Midbrain (tissue), 1 donor: ENCODE measurements at places on chromosomes 11 and 22.

GRCh38 chr11:65492387-65492636 is 6.5 kb upstream of the MALAT1 start:
- DNase-seq: no peak

DNA sequence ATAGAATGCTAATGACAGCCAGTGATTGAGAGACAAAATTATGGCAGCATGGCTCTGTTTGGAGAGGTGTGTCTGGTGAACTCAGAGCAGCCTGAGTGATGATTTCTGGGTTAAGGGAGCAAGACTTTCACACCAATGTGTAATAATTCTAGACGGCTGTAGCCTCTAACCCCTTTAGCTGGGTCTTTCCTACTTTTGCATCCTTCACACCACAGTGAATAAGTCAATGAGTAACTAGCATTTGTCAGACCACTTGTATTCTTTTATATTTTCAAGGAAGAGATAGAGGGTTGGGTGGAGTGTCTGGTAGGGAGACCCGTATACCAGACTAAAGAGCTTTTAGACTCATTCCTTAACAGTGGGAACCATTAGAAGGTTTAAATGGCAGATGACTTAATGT is 50.4 kb downstream of the ATXN10 start:
- DNase-seq: no peak

GRCh38 chr11:19432370-19433061 is 191.8 kb upstream of the E2F8 start:
- DNase-seq: no peak

DNA sequence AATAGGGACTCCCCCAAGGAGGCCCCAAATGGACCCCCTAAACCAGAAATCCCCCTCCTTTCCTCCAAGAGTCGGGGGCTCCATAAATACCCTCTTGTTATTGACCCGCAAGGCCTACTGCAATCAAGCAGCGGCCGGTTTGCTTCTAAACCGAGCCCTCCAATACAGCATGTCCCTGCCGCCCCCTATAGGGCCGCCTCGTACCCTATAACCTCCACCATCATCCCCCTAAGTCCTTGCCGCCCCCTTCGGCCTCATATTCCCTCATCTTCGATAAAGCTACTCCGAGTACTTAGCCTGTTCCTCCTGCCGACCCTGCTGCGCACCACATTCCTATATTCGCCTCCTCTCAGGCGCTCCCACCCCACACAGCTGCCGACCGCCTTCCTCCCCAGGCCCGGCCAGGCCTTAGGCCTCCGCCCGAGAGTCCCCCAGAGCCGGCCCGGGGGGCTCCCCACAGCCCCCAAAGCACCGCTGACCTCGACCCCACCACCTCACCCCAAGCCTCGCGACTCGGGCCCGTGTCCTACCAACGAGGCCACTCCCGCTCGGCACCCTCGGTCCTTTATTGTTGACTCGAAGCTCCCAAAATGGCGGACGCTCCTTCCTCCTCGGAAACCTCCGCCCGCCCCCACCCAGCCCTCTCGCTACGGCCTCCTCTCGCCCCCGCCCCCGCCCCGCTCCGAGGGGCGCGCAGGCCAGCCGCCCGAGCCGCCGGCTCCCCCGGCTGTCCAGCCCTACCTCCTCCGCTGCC is 430 bp downstream of the DDX6 start:
- DNase-seq: peak; percentile 88

- no peak for DNase-seq
These were observed 85.9 kb downstream of the MICAL3 start for GRCh38 chr22:17938484-17938924.

DNA sequence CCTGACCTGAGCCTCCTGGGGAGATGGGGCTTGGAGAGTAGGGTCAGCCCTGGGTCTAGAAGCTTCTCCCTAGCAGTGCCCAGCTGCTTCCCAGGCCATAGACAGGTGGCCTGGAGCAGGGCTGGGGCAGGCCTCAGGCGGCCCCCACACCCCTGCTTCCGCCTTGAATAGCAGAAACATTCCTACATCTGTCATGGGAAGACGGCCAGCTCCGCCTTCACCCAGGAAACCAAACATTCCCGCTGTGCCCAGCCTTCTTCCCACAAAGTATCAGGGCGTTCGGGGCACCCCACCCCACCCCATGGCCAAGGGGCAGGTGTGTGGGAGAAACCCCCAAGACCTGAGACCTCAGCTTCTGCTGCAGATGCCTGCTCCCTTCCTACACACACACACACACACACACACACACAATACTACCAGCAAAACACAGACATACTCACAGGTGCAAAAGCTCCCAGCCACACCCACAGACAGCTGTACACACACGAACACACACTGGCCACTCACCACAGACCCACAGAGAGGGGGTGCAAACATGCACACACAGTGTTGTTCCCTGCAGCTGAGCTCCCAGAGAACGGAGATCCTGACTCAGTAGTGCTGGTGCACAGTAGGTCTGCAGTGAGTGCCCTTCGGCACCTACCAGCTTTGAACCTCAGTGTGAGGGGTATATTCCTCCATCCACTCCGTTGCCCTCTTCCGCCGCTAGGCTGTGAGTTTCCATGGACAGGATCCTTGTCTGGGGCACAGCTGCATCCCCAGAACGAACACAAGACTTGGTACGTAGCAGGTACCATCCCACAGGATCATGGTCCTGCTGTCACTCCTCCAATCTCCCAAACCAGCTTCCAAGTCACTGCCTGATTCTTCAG is 37.4 kb downstream of the PDGFB start:
- DNase-seq: no peak

GRCh38 chr11:6895010-6895409 is 2.7 kb upstream of the OR2D2 start:
- DNase-seq: no peak

DNA sequence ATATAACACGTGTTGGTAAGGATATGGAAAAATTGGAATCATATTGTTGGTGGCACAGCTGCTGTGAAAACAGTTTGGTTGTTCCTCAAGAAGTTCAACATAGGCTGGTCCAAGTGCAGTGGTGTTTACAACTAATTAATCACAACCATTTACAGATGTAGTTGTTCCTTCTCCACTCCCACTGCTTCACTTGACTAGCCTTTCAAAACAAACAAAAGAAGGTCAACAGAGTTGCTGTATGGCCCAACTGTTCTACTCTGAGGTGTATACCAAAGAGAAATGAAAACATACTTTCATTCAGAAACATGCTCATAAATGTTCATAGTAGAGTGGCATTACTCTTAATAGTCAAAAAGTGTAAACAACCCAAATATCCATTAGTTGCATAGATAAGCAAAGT is 36.6 kb upstream of the ACAT1 start:
- no peak for DNase-seq
